ENCODE measurements at places on chromosomes 6 and 20.

DNA sequence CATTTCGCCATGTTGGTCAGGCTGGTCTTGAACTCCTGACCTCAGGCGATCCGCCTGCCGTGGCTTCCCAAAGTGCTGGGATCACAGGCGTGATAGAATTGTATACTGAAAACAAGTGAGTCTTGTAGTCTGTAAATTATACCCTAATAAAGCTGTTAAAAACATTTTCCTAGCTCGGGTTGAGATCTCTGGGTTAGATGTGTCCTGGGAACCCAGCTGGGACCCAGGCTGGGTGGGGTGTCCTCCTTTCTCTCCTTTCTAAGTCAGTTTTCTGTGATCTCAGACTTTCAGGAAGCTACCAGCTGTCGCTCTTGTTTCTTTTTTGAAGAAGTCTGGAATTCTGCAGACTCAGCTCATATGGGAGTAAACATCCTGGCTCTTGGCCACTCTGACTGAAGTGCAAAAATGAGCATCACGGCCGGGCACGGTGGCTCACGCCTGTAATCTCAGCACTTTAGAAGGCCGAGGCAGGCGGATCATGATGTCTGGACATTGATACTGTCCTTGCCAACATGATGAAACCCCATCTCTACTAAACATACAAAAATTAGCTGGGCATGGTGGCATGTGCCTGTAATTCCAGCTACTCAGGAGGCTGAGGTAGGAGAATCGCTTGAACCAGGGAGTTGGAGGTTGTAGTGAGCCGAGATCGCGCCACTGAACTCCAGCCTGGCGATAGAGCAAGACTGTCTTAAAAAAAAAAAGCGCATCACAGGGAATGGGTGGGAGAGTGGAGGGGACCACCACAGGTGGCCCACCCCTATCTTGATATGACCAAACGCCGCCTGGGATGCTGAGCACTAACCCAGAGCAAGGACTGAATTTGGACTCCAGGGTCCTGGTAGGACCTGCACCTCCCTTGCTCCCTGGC lies 9.9 kb upstream of the PCIF1 start:
- DNase-seq: no peak

GRCh38 chr6:26597389-26597766 lies 625 bp downstream of the ABT1 start:
- no peak for DNase-seq

GRCh38 chr6:14270925-14271788 lies 153.6 kb downstream of the CD83 start:
- peak; percentile 56 for DNase-seq

DNA sequence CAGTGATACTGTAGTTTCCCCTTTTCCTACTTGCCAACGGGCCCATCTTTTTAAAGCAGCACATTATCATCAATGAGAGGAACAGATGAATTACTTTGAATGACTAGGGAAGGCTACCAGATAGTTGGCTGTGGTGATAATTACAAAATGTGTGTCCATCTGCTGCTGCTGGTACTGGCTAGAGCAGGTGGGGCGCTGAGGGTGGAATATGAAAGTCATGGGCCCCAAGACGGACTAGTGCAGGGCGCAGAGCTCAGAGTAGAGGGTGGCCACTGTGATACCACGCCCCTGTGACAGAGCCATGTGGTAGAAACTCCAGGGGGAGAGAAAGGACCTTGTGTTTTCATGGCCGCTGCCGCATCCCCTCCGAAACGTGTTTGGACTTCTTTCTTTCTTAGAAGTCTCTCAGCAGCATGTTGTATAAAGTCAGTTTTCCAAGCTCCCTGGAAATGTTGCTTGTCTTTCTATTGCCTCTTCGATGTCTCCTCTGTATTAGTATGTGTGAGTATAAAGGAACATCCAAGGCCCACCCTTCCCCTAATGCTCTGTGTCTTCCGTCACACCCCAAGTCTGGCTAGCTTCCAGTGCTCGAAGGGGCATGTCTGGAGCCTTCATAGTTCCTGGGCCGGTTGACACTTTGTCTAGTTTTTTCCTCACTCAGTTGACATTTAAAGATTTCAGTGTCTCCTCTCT lies 88.1 kb downstream of the PPP1R14C start:
- DNase-seq: no peak

GRCh38 chr6:27294409-27294808 lies 17.7 kb downstream of the POM121L2 start:
- DNase-seq: no peak

GRCh38 chr20:24999568-24999967 lies 7.0 kb upstream of the APMAP start:
- no peak for DNase-seq

DNA sequence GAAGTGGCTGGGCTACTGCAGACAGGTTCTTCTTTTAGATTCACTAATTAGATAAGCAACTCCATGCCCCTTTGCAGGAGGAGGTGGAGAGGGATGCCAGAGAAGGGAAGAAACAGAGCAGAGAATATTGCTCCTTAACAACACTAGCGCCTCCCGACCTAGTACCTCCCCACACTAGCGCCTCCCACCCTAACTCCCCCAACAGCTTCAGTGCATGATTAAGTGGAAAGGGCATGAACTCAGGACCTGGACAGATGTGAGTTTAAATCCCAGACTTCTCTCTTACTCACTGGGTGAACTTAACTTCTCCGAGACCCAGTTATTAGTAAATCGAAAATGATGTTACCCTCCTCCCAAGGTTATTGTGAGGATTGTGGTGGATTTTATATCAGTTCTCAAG lies 25.7 kb downstream of the STX11 start:
- DNase-seq: no peak

DNA sequence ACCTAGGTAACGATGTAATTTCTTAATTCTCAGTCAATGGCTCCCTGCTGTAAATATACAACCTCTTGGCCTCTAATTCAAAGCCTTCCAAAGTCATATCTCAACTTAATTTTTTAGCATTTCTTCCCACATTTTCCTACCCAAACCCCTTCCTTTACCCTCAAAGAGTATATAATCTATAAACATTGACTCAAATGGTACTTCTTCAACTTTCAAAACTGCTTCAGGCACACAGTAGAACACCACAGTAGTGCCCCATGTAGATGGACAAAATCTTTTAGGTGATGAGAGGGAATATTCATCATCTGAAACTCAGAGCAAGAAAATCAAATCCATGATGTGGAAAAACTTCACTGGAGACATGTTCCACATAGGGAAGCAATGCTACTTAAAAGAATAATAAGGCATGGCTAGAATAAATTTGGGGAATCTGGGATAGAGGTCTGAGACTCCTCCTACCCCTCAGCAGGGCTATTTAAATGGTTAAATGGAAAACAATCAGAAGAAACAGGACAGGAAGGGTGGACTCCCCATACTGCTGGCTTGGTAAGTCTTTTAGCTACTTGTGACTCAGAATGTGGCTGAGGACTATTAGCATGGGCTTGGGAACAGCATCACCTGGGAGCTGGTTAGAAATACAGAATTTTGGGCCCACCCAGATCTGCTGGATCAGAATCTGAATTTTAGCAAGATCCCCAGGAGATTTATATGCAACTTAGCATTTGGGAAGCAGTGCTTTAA lies 6.4 kb downstream of the SLC22A2 start:
- no peak for DNase-seq

DNA sequence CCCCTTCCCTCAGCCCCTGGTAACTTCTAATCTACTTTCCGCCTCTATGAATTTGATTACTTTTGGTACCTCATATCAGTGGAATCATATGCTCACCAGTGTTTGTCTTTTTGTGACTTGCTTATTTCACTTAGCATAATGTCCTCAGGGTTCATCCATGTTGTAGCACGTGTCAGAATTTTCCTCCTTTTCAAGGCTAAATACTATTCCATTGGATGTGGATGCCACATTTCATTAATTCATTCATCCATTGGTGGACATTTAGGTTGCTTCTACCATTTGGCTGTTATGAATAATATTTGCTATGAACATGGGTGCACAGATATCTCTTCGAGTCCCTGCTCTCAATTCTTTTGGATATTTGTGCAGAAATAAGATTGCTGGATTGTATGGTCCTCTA lies 388.6 kb upstream of the SOX4 start:
- DNase-seq: no peak

DNA sequence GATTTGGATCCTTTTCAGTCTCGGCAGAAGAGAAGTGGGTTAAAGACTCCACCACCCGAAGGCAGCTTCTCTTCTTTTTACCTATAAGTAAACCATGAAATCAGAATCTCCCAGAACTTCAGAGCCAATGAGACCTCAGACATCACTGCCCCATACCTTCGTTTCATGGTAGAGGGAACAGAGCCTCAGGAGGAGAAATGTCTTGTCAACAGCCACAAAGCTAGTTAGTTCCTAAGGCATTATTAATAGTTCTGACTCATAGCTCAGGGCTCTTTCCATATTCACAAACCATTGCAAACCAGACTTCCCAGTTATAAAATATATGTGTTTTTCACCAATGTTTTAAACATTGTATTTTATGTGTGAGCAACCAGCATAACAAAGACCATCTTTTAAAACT lies 118.7 kb upstream of the RIPOR2 start:
- DNase-seq: no peak

- DNase-seq: no peak
Observed at GRCh38 chr6:116208056-116208785, 45.7 kb downstream of the TSPYL4 start.

GRCh38 chr6:16512544-16513290 lies 248.5 kb downstream of the ATXN1 start:
- no peak for DNase-seq

DNA sequence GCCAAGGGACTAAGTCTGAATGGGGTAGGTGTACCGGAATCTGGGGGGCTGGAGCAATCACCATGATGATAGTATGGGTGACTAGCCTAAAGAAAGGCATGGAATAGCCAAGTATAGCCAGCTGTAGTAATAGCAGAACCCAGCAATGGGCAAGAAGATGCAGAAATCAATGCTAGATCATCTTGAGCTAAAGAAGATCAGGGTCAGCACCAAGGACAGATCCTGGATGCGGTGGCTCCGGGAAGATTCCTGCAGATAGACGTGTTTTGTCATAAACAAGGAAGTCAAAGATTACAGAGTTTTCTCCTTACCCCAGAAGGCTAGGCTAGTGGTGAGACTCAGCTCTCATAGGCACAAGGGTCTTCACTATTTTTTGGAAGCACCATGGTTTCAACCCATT lies 561.6 kb upstream of the CHD6 start:
- DNase-seq: no peak

DNA sequence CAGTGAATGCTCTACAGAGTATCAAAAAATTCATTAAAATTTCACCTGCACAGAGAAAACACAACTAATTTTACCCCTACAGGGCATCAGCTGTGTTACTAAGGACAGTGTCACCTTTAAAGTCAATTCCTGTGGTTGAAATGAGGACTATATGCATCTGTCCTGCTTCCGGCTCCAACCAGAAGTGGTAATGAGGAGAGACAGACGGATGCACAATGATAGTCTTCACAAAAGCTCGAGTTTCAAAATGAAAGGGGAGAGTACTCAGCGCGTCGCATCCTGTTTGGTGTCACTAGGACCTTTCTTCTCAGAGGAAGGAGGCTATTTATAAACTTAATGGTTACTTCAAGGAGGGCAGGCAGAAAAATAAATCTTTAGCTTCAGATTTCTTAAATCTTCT lies 86.5 kb downstream of the LYRM4 start:
- peak; percentile 24 for DNase-seq

DNA sequence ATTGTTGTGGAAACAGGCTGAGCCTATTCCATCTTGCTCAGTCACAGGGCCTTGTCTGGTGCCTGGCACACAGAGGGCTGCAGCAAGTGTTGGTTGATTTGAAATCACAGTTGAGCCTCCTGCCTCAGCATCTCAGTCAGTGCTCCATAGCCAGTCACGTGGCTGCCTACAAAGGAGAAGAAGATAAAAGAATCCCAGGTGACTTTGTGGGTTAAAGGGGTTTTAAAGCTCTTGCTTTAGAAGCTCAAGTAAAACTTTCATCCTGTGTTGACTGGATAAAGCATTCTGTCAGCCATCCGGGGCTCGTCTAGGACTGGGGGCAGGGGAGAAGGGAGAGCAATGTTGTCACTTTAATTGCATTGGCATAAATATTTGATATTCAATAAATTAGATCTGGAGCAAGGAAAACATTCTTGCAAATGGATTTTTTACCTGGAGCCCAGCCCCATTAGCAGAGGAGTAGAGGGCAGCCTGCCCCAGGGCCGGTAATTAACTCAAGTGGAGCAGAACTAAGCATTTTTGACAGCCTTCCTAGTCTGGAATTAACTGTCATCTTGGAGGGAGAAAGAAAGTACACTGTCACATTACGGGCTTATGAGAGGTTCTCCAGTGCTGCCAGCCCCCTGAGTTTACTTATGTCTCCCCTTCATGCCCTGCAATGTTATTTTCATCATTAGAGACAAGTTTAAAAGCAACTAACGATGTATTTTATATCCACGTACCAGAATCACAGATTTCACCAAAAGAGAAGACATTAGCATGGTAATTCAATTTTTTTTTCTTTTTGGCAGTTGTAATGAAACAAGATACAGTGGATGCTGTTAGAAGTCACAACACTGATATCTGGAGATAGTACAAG lies 71.7 kb upstream of the GTSF1L start:
- DNase-seq: no peak

DNA sequence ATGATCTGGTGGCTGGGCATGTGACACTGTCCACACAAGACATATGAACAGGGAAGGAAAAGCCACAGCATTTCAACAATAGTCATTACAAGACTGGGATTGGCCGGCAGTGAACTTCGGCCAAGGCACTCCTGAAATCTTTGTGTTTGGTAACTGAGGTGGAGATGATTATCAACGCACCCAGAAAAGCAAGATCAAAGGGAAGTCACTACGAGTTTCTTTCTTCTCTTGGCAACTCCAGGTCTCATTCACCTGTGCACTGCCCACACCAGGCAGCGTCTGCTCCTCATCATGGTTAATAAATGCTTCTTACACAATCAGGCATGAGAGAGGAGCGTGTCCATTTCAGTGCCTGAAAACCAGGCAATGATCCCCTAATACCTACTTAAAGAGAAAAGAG lies 20.5 kb upstream of the FOXC1 start:
- DNase-seq: no peak

DNA sequence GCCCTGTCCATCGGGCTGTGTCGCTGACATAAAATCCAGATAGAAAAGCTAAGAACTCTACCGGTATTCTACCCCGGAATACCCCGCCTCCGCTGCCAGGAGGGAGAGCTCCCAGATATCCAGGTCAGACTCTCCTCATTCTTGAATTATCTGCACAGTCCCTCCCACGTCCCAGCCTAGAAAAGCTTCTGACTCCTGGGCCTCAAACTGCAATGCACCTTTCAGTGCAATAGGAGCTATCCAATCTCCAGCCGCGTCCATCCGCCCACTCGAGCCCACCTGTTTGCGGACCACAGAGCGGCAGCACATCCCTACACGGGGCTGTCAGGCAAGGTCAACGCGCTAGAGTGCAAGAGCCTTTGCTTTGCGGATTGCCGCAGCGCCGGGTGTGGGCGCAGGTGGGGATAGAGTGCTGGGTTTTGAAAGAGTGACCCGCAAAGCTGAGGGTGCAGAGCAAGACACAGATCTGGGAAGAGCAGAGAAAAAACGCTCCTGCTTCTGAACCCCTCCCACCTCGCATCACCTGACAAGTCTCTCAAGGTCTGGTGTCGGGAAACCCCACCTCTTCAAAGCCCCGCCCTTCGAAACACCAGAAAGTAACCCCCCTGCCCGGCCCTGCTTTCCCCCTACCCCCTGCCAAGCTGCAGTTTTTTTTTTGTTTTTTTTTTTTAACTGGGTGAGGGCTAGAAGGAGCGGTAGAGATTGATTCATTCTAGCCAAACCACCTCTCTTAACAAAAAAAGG lies 1.3 kb downstream of the TAPBP start:
- peak; percentile 87 for DNase-seq
